ENCODE measurements at places on chromosomes 3 and 15. TPM values are rescaled to one million over a fixed set of nuclear protein-coding genes. Genes with fewer than 3 reads are reported as not detected.

DNA sequence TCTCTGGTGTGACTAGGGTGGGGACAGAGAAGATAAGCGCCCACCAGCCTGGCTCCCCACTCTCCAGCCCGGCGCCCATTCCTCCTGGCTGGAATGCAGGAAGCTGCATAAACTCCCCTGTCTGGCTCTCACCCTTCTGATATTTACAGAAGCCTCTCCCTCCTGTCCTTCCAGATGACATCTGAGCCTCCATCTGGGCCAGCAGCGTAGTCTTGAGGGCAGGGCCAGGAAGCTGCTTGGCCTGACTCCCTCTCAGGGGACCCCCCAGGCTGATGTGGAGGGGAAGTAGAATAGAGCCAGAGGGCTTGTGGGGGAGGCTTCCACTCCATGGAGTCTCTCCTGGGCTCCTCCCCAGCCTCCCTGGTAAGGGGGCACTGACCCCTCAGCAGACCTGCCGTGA is 49.9 kb downstream of the LINGO1 start:
- no peak overlapping the region for H3K4me3 ChIP-seq
- H3K4me1 ChIP-seq = no peaks in the 10 kb centered on the region
- DNase-seq = no peak

GRCh38 chr15:48501208-48501607 is 144.3 kb downstream of the FBN1 start:
- H3K27ac ChIP-seq = no peak overlapping the region
- no peak for DNase-seq
- no peaks in the 10 kb centered on the region for H3K36me3 ChIP-seq
- H3K4me3 ChIP-seq = no peak overlapping the region

Gene ACKR2
- 0.69 TPM for total RNA-seq

DNA sequence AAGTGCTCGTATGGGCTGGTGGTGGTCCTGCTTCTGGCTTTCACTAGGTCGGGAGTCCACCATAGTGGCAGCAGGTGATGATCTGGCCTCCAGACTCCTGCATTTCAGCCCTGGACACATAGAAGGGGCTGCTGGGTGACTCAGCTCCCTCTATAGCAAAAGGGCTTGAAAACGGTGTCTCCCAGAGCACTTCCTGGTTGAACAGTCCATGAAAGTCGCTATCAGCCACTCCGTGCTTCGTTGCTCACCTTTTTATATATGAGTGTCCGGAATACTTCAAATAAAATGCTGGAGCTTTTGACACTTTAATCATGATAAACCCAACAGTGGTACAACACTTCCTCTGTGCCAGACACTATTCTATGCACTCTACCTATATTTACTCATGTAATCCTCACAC is 213.2 kb downstream of the PDZRN3 start:
- no peak overlapping the region for H3K27ac ChIP-seq
- H3K4me1 ChIP-seq = no peaks in the 10 kb centered on the region
- H3K27me3 ChIP-seq = no peaks in the 10 kb centered on the region
- no peaks in the 10 kb centered on the region for H3K36me3 ChIP-seq
- no peak overlapping the region for H3K4me3 ChIP-seq
- DNase-seq = no peak

Gene BCL2A1
- total RNA-seq = 111 TPM

Gene KNG1
- not detected for total RNA-seq

Gene UCN2
- not detected for total RNA-seq

Measured in activated CD4-positive, alpha-beta T cell treated with anti-CD3 and anti-CD28 coated beads, Interleukin-2, amount 10 ng/mL, durations not matched to agents 24 days and 14 days (primary cell).